ENCODE measurements at places on chromosomes 2 and 18.
A peak's percentile ranks its signal among the peaks of the same experiment; 100 is the strongest.

DNA sequence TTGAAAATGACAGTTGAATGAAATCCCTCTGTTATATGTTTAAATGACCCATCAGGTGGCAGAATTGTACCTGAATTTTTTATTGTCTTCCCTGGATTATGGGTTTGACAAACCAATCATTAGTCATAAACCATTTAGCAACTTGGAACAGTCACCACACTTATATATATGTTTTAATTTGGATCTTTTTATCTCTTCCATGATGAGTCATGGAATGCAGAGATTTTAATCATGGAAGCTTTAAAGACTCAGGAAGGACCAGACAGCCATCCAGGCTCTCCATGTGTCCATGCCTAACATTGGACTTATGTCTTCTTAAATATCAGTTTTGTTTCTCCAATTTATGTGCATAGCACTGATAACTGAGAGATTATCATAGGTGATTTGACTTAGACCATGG lies 188.3 kb upstream of the ZSWIM2 start:
- no peak for DNase-seq

- no peak for DNase-seq
Measured at GRCh38 chr2:72778410-72778809, 47.4 kb downstream of the EXOC6B start.

GRCh38 chr2:160109939-160110673 lies 47.7 kb upstream of the PLA2R1 start:
- peak; percentile 4 for DNase-seq

DNA sequence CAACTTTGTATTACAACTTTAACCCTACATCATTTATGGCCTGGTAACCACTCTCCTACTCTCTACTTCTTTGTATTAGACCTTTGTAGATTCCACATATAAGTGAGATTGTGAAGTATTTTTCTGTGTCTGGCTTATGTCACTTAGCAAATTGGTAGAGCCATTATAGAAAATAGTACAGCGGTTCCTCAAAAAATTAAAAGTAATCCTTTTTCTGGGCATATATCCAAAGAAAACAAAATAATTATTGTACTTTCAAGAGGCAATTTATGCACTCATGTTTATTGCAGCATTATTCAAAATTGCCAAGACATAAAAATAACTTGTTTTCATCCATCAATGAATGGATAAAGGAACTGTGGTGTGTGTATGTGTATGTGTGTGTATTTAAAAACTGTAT lies 537.5 kb upstream of the FSIP2 start:
- DNase-seq, result no peak

DNA sequence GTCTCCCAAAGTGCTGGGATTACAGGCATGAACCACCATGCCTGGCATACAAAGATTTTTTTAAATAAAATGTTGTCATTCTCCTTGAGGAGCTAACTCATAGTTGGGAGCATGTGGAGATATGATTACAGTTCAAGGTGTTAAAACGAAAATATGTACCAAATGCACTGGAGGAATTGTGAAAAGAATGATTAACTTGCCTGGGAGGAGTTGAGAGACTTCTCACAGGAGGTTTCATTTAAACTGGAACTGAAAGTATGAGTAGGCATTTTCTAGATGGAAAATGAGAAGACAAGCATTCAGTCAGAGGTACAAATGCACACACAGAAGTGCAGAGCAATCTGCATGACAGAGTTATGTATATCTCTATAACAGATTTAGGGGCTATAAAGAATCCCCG lies 126.6 kb upstream of the PDE1A start:
- no peak for DNase-seq

- DNase-seq, result no peak
Measured at GRCh38 chr2:200447139-200447855, 62.6 kb downstream of the KCTD18 start.

GRCh38 chr18:3171631-3172030 lies 48.1 kb downstream of the MYOM1 start:
- no peak for DNase-seq

GRCh38 chr2:9944330-9944758 lies 7.1 kb upstream of the GRHL1 start:
- DNase-seq, result no peak

DNA sequence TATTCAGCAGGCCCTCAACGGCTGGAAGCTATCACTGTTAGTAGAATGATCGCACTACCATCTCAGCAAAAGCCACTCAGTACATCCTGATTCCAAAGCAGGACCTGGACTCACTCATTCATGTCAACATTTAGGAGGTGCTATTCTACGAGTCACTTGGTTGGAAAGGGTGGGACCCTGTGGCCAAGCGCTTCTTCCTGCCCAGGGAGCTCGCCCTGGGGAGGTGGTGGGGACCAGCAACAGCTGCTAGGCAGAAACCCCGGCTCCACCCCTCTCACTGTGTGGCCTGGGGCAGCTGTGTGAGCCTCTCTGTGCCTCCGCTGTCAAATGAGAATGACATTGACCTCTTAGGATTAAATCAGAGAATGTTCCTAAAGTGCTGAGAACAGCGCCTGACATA lies 231.4 kb downstream of the EIPR1 start:
- DNase-seq, result no peak

DNA sequence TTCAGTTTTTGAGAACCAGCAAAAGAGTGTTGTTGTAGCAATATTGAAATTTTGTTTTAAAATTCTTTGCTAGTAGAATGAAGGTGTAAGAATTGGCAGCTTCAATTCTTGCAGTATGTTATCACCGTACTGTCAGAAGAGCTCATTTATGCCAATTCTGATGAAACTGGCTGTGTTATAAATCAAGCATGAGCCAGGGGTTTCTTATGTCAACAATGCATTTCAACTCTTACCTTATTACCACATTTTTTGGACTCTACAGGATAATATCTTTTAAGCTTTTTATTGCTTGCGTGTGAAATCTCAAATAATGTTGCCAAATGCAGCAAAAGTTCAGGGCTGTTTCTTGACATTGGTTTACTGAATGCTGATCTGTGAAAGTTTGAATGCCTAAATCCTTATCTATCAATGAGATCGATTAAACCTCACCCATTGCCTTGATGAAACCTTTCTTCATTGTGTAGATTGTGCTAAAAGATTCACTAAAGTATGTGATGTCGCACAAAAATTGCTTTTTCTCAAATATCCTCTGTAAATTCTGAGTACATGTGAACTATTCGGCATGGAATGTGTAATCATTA lies 1389.3 kb upstream of the ZEB2 start:
- no peak for DNase-seq

GRCh38 chr2:13000664-13001363 lies 284.1 kb downstream of the TRIB2 start:
- no peak for DNase-seq

DNA sequence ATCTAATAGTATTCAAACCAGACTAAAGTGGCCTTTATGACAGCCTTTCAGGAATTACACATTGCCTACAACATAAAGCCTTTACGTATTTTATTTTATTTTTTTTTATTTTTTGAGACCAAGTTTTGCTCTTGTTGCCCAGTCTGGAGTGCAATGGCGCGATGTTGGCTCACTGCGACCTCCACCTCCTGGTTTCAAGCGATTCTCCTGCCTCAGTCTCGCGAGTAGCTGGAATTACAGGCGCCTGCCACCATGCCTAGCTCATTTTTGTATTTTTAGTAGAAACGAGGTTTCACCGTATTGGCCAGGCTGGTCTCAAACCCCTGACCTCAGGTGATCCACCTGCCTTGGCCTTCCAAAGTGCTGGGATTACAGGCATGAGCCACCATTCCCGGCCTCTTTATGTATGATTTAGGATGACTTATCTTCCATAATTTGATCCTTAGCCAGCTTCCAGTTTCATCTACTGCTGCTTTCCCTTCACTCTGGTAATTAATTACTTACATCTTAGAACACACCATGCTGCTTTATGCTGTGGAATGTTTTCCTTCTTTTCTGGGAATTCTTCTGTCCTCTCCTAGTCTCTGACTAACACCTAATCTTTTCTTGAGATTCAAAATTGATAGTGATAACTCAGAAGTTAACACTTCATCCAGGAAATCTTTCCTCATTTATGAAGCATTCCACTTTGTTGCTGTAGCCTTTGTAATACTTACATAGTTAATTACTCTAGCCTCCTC lies 2.6 kb downstream of the USP14 start:
- no peak for DNase-seq

DNA sequence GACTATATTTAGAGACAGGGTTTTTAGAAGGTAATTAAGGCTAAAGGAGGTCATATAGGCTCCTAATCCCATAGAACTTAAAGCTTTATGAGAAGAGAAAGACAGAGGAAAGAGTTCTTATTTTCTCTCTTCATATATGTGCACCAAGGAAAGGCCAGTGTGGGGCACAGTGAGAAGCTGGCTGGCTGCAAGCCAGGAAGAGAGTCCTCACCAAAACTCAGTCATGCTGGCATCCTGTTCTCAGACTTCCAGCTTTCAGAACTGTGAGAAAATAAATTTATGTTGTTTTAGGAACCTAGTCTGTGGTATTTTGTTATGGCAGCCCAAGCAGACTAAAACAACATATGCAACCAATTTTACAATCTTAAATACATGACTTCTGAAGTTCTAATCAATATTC lies 31.5 kb upstream of the ATIC start:
- DNase-seq, result no peak

GRCh38 chr2:156982615-156983014 lies 274.9 kb upstream of the GALNT5 start:
- no peak for DNase-seq

- no peak for DNase-seq
Measured at GRCh38 chr2:40466332-40466906, 14.5 kb upstream of the SLC8A1 start.

DNA sequence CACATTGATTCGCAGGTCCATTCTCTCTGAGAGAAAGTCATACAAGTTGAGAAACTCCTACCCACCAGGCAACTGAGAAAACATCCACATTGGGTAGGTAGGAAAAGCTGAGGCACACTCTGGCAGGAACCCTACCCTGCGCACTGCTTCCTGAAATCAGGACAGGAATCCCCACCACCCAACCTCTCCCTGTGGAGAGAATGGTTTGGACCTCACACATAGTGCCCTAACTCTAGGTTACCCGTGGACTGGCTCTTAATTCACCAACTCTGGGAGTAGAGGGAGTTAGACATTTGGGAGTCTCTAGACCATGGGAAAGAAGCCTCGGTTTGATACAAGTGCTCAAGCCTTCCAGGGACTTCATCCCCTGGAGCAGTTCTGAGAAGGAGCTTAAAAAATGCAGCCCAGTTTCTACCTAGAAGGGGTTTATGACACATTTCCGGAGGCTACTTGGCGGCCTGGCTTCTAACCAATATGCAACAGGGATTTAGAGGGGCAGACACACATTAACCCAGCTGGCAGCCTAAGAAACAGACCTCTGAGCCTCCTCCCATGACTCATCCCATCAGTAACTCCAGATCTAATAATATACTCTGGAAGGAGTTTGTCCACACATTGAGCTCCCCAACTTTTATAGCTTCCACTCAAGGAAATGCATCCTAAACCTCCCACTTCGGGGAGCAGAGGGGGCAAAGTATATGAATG lies 136.7 kb downstream of the EML6 start:
- DNase-seq, result no peak

DNA sequence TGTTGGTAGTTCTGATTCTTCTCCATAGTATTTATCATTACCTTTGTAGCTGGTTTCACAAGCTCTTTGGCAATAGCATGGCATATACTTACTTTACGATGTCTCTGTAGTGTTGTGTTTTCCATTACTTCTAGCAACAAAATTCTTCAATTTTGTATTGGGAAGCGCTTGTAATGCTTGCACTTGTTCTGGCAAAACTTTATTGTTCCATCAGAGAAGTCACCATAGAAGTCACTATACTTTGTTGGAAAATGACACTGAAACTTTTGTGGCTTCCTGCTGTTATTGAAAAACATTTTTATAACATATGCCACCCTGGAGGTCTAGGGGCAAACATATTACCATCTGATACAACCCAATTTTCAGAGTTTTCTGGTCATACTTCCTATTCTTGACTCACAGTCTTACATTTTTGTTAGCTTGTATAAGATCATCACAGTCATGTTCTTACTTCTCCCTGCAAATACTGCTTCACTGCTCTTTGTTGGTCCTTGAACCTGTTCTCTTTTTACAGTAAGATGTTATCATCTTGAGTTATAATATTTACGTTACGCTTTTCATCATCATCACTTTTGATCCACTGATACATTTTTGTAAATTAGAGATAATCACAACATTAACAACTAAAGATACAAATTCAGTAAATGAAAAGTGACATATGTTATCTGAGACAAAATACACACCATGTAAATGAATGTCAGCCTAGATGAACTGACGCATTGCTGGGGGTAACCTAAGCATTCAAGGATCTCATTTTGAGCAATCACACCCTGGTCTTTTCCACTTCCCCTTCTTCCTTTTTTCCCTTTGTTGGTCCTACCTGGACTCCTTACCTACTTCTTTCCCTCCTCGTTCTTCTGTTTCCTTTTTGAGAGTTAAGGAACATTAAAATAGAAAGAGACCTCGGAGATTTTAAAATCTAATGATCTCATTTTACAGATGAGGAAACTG lies 33.3 kb upstream of the CXCR4 start:
- DNase-seq, result no peak

GRCh38 chr2:64177315-64177714 lies 33.1 kb upstream of the PELI1 start:
- DNase-seq, result no peak

GRCh38 chr2:43490252-43490786 lies 105.5 kb downstream of the THADA start:
- DNase-seq, result no peak

DNA sequence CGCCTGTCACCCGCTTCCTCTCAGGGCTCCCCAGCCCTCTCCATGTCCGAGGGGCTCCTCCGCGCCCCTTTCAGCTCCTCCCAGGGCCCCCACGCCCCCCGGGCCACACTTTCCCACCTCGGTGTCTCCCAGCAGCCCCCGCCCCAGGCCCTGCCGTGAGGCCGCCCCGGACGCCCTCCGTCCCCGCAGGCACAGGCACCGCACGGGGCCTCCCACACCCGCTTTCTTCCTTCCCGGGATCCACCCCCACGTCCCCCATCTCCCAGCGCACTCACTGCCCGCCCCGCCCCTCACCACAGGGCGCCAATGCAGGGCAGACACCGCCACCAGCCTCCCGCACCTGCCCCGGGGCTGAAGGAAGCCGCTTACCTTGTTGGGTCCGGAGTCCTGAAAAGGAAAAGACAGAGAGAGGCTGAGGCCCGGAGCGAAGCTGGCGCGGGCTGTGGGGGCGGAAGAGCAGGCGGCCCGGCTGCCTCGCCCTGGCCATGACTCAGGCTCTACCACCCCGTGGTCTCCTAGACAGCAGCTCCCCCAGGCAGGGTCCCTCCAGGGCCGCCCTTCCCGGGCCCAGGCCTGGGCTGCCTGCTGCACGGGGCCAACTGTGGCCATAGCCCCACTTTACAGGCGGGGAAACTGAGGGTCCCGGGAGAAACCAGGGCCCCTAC lies 37.7 kb downstream of the KIF1A start:
- DNase-seq, result no peak

- no peak for DNase-seq
Measured at GRCh38 chr2:160469164-160469563, 24.4 kb downstream of the RBMS1 start.

All from stimulated activated CD4-positive, alpha-beta T cell treated with anti-CD3 and anti-CD28 coated beads, TNF-alpha, amount 100 ng/mL, for 1 hour (primary cell).